Placental pericyte (primary cell): ENCODE measurements at places on chromosomes 2 and 18. TPM values are rescaled to one million over a fixed set of nuclear protein-coding genes. Genes with fewer than 3 reads are reported as not detected.

The KLF11 gene
- total RNA-seq = 3.9 and 7.0 TPM in 2 replicates

The NEB gene
- 0.22 and 0.29 TPM in 2 replicates for total RNA-seq

The SYT4 gene
- not detected in 2 replicates for total RNA-seq

The RAB17 gene
- 0.22 and 0.43 TPM in 2 replicates for total RNA-seq

The CYBRD1 gene
- total RNA-seq = 95.3 and 139 TPM in 2 replicates

The VWA3B gene
- not detected in 2 replicates for total RNA-seq

The SERPINB5 gene
- total RNA-seq = 0.14 TPM in 1 of 2 replicates, not detected in the other

The ARMC9 gene
- total RNA-seq = 157 and 512 TPM in 2 replicates

The SELENOI gene
- 17.9 and 34.6 TPM in 2 replicates for total RNA-seq

The CPO gene
- total RNA-seq = not detected in 2 replicates

The SLC8A1 gene
- 10.1 and 66.7 TPM in 2 replicates for total RNA-seq

The LYPD6B gene
- total RNA-seq = 5.4 and 12.5 TPM in 2 replicates

The SGPP2 gene
- not detected in 2 replicates for total RNA-seq

The ZNF514 gene
- 8.3 and 10.9 TPM in 2 replicates for total RNA-seq

The TMEM169 gene
- total RNA-seq = 0.14 TPM in 1 of 2 replicates, not detected in the other

The PRSS56 gene
- not detected in 2 replicates for total RNA-seq

The SLC16A14 gene
- total RNA-seq = 0.22 and 0.29 TPM in 2 replicates

The DYSF gene
- total RNA-seq = 0.22 and 0.43 TPM in 2 replicates

The CHRND gene
- not detected in 2 replicates for total RNA-seq

The ITM2C gene
- 35.4 and 144 TPM in 2 replicates for total RNA-seq

The ACTG2 gene
- 61.7 and 148 TPM in 2 replicates for total RNA-seq

The DNAH7 gene
- 0.22 and 1.1 TPM in 2 replicates for total RNA-seq

The DNAJC5G gene
- not detected in 2 replicates for total RNA-seq

The UGT1A7 gene
- total RNA-seq = not detected in 2 replicates

The LRRC30 gene
- total RNA-seq = not detected in 2 replicates

The FIGN gene
- total RNA-seq = 1.3 and 2.9 TPM in 2 replicates

The SERPINB4 gene
- total RNA-seq = 0.14 TPM in 1 of 2 replicates, not detected in the other

The LYPD6 gene
- total RNA-seq = 5.2 and 12.0 TPM in 2 replicates

The ADRA2B gene
- not detected in 2 replicates for total RNA-seq

The AMER3 gene
- total RNA-seq = not detected in 2 replicates

The PDCD1 gene
- not detected in 2 replicates for total RNA-seq

The UGT1A3 gene
- not detected in 2 replicates for total RNA-seq

The DSG1 gene
- total RNA-seq = not detected in 2 replicates

The MLPH gene
- 32.2 and 49.2 TPM in 2 replicates for total RNA-seq

The CRYGD gene
- not detected in 2 replicates for total RNA-seq

The CCDC141 gene
- total RNA-seq = not detected in 2 replicates

The SMC6 gene
- 15.3 and 25.5 TPM in 2 replicates for total RNA-seq

The ELOA2 gene
- not detected in 2 replicates for total RNA-seq

The PDE11A gene
- 0.43 TPM in 1 of 2 replicates, not detected in the other for total RNA-seq

The FOXI3 gene
- not detected in 2 replicates for total RNA-seq

The SLC35F6 gene
- total RNA-seq = 82.6 and 114 TPM in 2 replicates

The MC5R gene
- total RNA-seq = not detected in 2 replicates

The MPV17 gene
- total RNA-seq = 64.8 and 67.7 TPM in 2 replicates

The OSBPL6 gene
- 0.22 and 3.0 TPM in 2 replicates for total RNA-seq

The ZNF638 gene
- total RNA-seq = 119 and 125 TPM in 2 replicates

The ATG4B gene
- 61.7 and 72.2 TPM in 2 replicates for total RNA-seq

The KATNAL2 gene
- total RNA-seq = 0.88 and 1.6 TPM in 2 replicates

The KCNK3 gene
- total RNA-seq = 0.22 and 0.29 TPM in 2 replicates

The IL1F10 gene
- total RNA-seq = not detected in 2 replicates

The RGPD4 gene
- under 0.01 TPM in 1 of 2 replicates, not detected in the other for total RNA-seq

The INO80D gene
- total RNA-seq = 7.7 and 12.9 TPM in 2 replicates

The FOXD4L1 gene
- under 0.01 and 0.14 TPM in 2 replicates for total RNA-seq

The GALNT3 gene
- total RNA-seq = 4.6 and 11.7 TPM in 2 replicates
